ENCODE measurements at places on chromosomes 11 and 22.

GRCh38 chr11:129090056-129090455 is 102.1 kb downstream of the ARHGAP32 start:
- no peak for DNase-seq

DNA sequence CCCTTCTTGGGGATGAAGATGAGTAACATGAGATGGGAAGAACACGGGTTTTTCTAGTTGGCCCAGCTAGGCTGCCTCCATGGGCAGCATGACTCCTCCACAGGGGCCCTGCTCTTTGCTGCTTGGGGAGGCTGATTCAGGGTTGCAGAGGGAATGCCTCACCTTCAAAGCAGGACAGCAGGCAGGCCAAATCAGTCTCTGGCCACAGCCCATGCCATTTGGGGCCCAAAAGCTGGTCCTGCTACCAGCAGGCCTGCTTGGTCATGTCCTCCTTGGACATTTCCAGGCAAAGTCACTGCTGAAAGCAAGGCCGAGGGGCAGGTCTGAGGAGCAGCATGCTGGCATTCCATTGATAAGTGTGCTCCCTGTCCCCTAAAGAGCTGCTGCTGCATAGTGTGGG is 13.8 kb upstream of the MAPK8IP1 start:
- no peak for DNase-seq

GRCh38 chr11:120058931-120059330 is 79.0 kb downstream of the TRIM29 start:
- DNase-seq = no peak

GRCh38 chr11:13834463-13834862 is 128.1 kb upstream of the SPON1 start:
- no peak for DNase-seq

DNA sequence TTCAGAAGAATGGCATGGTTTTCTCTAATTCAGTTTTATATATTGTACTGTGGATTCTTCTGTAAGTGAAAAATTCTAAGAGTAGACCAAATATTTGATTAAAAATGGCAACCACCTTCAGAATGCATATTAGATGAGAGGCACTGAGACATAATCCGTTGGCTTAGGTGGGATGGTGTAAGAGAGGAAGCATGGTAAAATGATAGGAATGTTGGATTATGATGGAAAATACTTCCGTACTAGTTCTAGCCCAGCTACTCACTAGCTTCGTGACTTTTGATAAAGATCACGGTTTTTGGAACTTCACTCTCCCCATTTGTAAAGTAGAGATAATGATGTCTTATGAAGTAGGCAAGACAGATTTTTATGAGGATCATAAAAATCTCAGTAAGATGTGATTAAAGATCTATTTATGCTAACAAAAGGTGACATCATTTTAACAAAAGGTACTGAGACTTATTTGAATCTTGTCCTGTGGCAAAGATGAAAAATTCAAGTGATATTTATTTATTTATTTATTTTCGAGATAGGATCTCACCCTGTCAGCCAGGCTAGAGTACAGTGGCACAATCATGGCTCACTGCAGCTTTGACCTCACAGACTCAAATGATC is 37.5 kb downstream of the UVRAG start:
- no peak for DNase-seq

GRCh38 chr22:36371920-36372319 is 15.8 kb downstream of the MYH9 start:
- DNase-seq = peak; percentile 20
